CD4-positive, alpha-beta T cell (primary cell): ENCODE measurements at places on chromosomes 5 and 9.

DNA sequence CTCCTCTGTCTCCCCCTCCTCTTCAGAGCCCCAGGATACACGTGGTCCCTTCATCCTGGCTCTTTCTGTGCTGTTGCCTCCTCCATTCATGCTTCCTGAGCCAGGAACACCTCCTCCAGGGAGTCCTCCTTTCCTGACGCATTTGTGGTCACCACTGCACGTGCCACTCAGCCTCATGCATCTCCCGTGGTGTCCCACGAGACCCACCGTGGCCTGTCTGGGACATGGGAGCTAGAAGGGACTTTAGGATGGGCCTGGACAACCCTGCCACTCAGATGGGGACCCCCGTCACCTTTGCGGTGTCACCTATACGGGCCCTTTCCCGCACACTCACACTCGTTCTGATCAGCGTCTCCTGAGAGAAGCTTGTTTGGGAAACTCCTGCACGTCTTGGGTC lies 6.7 kb downstream of the GLIPR2 start:
- no peak for DNase-seq

- no peak for DNase-seq
Observed at GRCh38 chr9:92966518-92966800, 19.1 kb downstream of the FGD3 start.

GRCh38 chr9:136254381-136255165 lies 9.0 kb upstream of the QSOX2 start:
- DNase-seq, result no peak

DNA sequence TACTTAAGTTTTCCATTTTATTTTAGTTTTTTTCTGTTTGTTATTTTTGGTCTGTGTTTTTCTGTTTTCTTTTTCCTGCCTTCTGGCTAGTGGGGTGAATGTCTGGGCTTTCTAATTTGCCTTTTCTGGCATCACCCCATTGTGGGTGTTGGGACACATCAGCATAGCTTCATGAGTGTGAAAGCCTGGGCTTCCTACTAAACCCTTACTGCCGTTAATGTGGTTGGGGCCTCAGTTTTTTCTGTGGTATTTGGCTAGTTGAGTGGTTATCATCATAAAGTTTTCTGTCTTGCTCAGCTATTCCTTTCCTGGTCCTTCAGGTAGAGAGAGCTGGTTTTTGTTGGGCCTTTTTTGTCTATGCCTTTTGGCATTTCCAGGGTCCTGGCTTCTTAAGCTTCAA lies 21.4 kb downstream of the C5orf47 start:
- no peak for DNase-seq

DNA sequence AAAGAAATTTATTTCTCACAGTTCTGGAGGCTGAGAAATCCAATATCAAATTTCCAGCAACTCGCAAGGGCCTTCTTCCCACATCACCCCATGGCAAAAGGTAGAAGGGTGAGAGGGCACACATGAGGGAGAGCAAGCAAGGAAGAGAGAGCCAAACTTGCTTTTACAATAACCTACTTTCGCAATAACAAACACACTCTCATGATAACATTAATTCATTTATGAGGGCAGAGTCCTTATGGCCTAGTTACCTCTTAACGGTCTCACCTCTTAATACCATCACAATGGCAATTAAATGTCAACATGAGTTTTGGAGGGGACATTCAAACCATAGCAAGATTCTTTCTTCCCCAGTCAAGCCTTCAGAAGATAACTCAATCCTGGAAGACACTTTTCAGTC lies 11.6 kb upstream of the HRH2 start:
- DNase-seq, result no peak

DNA sequence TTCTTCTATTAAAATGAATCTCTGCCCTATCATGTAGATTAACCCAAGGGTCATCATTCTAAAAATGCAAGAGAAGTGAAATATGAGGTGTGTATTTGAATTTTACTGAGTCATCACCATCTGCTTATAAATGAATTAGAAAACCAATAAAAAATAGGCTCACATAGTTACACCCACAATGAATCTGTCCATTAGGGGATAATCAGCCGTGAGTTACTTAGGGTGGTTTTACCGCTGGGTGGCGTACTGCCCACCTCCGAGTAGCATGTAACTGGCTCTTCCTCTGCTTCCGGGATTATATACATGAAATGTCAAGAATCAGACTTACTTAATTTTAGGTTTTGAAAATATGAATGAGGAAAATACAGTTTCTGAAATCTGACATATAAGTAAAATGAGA lies 332.9 kb upstream of the CCNG1 start:
- no peak for DNase-seq

DNA sequence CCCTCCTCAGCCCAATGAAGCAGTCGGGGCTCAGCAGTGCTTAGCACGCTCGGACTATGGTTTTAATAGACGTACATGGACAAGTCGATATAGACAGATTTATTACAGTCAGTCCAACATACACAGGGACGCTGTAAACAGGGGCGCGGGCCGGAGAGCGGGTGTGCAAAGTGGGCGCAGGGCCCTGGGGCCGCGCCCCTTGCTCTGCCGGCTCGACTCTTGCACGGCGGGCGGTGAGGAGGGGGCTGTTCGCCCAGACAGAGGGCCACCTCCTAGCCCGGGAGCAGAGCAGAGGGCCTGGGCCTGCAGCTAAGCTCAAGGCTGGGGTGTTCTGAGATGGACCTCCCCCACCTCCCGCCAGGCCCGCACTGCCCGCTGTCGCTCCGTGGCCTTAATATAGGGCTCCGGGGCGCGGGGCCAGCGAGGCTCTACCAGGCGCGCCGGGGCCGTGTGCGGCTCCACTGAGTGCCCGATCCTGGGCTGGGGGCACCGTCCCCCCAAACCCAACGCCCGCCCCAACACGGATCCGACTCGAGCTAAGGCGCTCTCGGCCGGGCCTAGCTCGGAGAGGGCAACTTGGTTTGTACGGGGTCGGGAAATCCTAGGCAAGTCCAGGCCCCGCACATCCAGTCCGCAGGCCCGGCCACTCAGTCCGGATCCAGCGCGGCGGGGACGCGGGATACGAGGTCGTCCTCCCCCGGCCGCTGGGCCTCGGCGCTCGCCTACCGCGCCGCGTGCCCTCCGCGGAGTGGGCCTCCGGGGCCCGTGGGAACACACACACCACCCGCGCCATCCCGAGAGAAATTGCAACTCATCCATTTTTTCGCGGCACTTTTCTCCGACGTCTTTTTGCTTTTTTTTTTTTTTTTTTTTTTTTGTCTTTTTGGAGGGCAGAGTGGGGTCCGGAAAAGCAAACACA lies 6.1 kb downstream of the PITX1 start:
- no peak for DNase-seq

DNA sequence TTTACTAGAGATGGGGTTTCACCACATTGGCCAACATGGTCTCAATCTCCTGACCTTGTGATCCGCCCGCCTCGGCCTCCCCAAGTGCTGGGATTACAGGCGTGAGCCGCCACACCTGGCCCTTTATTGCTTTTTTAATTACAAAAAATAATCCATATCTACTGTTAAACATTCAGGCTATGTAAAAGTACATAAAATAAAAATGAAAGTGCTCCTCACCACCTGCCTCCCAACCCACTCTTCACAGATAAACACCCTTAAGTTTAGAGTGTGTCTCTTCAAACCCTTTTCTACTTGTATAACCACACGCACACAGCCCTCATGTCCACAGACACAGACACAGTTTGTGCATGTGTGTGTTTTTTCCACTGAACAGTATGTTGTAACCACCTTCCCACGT lies 16.7 kb downstream of the TSC1 start:
- no peak for DNase-seq

- peak; percentile 69 for DNase-seq
Observed at GRCh38 chr5:1801222-1801966, at the start of gene NDUFS6. NDUFS6 (plus strand) TSS chr5:1801407; CDS start chr5:1801418, 11 bp downstream.
